AG09319 (cell line): ENCODE measurements at places on chromosomes 7 and 10.

GRCh38 chr7:71229699-71230098 is 97.8 kb downstream of the GALNT17 start:
- no peak for DNase-seq

DNA sequence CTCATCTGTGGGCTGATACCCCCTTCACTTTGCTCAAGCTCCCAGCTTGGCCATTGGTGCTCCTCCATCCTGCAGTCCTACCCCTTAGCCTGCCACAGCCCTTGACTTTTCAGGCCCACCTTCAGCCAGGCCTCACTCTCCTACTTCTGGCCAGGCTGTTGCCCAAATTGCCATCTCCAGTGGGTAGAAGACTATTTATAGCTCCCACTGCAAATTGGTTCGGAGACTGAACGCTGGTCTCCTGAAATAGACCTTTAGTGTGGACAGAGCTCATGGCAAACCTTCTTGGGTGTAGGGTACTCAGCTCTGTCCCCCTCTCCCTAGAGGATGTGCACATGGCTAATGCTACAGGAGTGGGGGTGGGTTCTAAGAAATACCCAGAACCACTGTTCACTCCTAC is 697.8 kb downstream of the LRMDA start:
- DNase-seq, result no peak

DNA sequence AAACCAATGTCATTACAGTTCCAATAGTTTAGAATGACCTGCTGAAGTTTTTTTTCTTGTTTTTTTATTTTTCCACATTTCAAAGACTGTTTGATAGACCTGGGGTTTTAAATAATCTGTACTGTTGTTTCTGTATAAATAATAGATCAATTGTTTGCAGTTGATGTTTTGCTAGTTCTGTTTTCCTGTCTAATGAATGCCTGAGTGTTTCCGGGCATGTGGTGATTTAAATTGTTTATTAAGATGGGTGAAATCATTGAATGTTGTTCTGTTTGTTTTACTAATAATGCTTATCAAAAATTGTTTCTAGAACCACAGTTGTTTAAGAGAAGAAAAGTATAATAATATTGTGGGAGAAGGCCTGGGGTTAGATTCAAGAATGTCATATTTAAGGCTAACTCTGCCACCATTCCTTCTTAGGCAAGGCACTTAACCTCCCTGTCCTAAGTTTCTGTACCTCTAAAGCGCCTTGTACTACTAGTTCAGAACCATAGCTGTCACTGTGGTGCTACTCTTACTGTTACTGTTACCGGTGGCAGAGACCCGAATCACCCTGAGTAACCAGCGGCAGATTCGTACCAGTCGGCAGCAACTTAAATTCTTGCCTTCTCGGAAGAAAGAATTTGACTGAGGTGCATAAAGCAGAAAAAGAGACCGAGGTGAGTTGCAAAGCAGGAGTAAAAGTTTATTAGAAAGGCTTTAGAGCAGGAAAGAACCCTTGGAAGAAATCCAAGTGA is 1014.1 kb downstream of the REEP3 start:
- DNase-seq, result no peak

- no peak for DNase-seq
These were observed 851 bp downstream of the KIFBP start for GRCh38 chr10:68989317-68989990.

- no peak for DNase-seq
These were observed 19.6 kb upstream of the GPNMB start for GRCh38 chr7:23226844-23227450.

DNA sequence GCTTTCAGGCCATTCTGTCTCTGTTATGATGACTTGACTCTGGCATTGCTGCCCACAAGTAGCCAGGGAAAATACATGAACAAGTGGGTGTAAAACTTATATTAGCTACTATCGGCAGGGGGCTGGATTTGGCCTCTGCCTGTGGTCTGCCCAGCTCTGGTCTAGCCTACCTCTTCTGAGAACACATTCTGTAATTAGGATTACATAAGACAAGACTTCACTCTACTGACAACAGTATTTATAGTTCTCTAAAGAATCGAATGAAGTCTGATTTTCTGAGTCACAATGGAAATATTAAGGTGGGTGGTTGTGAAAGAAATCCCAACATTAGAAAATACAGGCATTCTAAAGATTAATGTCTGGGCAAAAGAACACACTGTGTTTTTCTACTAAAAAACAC is 55.5 kb downstream of the DLD start:
- no peak for DNase-seq

GRCh38 chr7:26437003-26437532 is 145.4 kb downstream of the SNX10 start:
- DNase-seq, result no peak

DNA sequence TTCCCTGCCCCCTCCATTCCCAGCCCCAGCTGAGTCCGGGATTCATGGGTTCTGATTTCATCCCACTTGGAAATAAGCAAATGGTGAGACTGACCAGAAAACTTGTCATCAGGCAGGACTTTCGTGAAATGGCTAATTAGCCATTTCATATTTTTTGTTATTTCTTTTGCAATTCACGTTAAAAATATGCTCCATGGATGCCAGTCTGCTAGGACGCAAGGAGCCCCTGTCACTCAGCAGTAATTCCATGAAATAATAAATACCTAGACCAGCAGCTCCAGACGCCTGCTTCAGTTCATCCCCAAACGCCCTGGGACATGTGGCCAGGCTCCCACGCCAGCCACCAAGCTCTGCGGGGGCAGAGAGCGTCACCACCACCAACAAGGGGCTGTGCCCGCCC is 111.0 kb downstream of the TRIL start:
- no peak for DNase-seq

GRCh38 chr7:104207348-104207730 is 474 bp downstream of the ORC5 start:
- DNase-seq, result no peak

- no peak for DNase-seq
These were observed 66.7 kb downstream of the HHEX start for GRCh38 chr10:92756201-92757065.
